Stimulated activated CD8-positive, alpha-beta memory T cell treated with anti-CD3 and anti-CD28 coated beads, Interleukin-4, amount 100 ng/mL, for 1 hour (primary cell): ENCODE measurements at places on chromosomes 12 and 14.
A peak's percentile ranks its signal among the peaks of the same experiment; 100 is the strongest.

- no peak for DNase-seq
These were observed 233.8 kb downstream of the SSPN start for GRCh38 chr12:26429070-26429691.

- DNase-seq: no peak
These were observed 46.1 kb downstream of the INTS13 start for GRCh38 chr12:26891704-26892103.

DNA sequence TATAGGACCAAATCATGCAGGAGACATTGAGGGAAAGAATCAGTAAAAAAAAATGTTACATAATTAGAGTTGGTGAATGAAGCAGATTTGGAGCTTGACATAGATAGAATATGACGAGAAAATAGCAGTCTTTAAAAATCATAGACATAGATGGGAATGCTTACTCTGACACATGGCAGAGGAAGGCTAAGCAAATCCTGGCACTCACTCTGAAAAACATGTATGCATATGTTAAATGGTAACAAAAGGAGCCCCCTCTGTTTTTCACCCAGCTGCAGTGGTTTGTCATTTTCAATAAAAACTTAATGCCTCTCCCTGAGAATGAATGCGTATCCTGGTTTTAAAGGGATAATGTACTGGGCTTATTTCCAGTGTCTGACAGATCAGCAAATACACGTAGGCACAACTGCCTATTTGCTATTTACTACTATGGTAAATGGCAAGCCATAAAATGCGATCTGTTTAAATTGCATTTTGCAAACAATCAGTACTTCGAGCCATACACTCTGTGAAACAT, 561.2 kb upstream of the SEL1L start:
- DNase-seq: no peak

- DNase-seq: no peak
These were observed 45.7 kb upstream of the CCDC91 start for GRCh38 chr12:28144532-28144931.

- no peak for DNase-seq
These were observed 871.4 kb downstream of the C12orf50 start for GRCh38 chr12:87157791-87158190.

DNA sequence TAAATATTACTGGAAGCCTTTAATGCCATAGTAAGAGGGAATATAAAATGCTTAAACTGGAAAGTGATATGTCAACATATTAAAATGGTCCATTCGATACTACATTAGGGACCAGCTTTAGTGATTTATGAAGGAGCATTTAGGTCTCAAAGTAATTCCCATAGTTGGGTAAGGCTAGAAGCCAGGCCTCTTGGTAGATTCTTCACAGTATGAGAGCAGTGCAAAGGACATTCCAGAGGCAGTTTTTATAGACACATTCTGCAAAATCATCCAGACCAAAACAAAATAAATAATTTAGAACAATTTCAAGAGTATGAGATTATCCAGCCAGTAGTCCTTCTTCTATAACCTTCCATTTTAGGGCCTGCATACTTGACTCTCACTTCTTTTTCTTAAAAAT, 142.6 kb upstream of the PDZRN4 start:
- DNase-seq: no peak

GRCh38 chr14:76346391-76347160, 29.4 kb upstream of the ESRRB start:
- DNase-seq: no peak

DNA sequence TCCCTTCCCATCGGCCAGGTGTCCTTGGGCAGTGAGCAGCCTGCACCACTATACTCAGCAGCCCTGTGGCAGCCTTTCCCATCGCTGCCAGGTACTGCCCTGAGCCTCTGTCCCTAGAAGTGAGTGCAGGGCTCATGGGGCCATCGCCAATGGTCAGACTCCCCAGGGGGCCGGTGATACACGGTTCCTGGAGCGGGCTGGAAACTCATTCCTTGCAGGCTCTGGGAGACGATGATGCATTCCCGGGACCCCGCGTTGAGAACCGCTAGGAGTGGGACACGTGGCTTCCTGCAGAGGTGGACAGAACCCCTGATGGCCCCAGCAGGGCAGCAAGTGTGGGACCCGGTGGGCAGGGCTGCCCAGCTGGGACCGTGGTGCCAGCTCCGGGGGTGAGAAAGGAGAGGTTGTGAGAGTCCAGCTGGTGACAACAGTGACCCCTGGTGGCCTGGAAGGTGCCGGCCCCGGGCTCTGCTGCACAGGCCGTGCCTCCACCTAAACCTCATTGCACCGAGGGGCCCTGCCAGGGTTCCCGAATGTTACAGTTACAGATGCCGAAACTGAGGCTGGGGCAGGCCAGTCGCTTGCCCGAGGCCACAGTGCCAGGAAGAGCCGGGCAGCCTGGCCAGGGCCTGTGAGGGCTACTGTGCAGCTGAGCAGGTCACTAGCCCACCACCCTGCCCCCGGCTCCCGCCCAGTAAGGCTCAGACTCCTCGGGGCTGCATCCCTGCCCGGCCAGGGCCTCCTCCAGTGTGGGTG, 33.8 kb downstream of the FBRSL1 start:
- peak; percentile 42 for DNase-seq

- no peak for DNase-seq
These were observed 4.2 kb downstream of the RIN3 start for GRCh38 chr14:92517761-92518160.
